ENCODE measurements at places on chromosomes 13 and 19.

- DNase-seq: no peak
Measured at GRCh38 chr13:27126859-27127258, 44.8 kb downstream of the USP12 start.

DNA sequence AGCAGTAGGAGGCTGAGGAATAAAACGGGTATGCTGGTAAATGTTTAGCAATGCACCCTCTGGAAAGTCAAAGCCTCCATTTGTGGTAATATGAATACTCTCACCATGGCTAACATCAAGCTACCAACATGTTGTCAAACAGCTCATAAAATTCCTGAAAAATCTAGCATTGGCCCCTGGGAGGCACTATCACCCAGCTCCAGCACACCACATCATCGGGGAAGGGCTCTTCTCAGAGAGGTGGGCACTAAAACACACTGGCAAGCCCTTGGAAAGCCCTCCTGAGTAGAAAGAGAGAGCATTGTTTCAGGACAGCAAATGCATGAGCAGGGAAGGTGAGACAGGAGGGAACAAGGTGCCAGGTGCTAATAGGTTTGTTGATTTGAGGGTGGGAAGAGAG, 53.9 kb upstream of the FLT1 start:
- DNase-seq: no peak

DNA sequence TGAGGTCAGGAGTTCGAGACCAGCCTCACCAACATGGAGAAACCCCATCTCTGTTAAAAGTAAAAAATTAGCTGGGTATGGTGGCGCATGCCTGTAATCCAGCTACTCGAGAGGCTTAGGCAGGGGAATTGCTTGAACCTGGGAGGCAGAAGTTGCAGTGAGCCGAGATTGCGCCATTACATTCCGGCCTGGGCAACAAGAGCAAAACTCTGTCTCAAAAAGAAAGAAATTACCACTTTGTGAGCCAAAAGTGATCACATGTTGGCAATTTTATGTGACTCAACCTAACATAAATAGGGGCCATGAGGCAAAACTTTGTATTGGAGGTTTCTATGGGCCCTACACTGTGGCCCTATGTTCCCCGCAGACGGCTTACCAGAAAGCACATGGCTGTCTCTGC, 72.2 kb downstream of the MAP4K1 start:
- no peak for DNase-seq

GRCh38 chr19:32878988-32879387, 9.4 kb upstream of the SLC7A9 start:
- DNase-seq: no peak

DNA sequence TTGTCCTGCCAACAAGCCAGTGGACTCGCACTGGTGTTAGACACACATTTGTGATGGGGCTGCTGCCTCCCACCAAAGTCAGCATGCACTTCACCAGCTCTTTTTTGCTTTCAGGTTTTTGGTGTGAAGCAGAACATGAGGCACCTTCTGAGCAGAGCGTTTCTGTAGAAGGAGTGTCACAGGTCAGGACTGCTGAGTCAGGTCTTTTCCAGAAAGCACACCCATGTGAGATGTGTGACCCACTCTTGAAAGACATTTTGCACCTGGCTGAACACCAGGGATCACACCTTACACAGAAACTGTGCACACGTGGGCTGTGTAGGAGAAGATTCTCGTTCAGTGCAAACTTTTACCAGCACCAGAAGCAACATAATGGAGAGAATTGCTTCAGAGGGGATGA, 4.8 kb downstream of the ZNF304 start:
- DNase-seq: no peak

- DNase-seq: no peak
Measured at GRCh38 chr13:33372251-33372919, 86.8 kb upstream of the STARD13 start.

- no peak for DNase-seq
Measured at GRCh38 chr19:4360081-4360569, 16.8 kb downstream of the MPND start.

GRCh38 chr13:113408562-113408961, 44.6 kb upstream of the GRTP1 start:
- DNase-seq: no peak

GRCh38 chr19:10554760-10555609, 10.8 kb downstream of the KRI1 start:
- DNase-seq: no peak

DNA sequence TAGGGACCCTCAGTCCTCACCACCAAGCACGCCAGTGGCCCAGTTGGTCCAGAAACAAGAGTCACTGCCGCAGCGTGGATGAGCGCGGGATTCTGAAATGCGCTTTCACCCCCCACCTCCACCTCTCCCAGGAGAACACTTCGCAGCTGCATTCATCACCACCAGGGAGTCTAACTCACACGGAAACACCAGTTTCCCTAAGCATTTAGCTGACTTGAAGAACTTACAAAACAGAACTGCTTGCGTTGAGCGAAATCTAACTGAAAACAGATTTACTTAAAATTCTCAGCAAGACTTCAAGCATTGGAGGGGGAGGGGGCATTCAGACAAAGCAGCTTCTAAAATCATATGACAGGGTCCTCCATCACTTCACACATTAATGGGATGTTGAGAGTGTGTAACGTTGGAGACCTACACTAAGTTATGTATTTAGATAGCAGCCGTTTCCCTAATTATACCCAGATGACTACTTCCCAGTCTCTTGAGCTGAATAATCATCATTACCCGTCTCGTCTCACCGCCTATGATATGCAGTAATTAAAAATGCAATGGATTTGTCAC, 258.2 kb upstream of the IRS2 start:
- peak; percentile 1 for DNase-seq

DNA sequence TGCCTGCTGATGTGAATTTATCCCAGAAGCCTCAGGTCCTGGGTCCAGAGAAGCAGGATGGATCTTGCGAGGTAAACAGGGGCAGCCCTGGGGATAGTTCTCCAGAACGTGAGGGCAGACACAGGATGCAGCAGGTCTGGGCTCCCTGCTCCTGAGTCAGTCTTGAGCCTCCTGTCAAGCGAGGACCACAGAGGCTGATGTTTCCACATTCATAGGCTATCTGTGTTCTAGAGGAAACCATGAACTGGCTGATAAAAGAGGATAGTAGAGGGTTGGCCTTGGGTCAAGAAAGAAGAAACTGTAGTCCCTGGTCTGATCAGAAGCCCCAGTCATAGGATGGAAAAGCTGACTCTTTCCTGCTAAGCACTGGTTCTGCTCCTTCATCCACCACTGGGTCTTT, 2.2 kb downstream of the ZNF175 start:
- peak; percentile 22 for DNase-seq

GRCh38 chr19:18338541-18338940, 1.9 kb upstream of the PGPEP1 start:
- DNase-seq: no peak

DNA sequence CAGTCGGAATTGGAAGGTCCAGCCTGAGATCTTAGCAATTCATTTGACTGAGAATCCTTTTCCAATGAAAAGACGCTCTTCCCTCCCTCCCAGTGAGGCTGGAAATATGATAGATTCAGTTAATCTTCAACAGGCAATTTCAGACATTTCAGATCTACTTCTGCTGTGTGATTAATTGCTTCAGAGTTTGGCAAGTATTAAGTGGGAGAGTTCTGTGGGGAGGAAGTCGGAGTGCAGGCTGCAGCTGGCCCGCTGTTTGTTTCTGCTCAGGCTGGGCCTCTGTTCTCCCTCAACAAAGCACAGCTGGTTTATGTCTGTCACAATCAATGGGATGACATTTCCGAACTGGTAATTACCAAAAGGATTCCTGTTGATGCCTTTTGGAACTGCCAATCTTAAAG, 178.2 kb downstream of the NDFIP2 start:
- DNase-seq: no peak

DNA sequence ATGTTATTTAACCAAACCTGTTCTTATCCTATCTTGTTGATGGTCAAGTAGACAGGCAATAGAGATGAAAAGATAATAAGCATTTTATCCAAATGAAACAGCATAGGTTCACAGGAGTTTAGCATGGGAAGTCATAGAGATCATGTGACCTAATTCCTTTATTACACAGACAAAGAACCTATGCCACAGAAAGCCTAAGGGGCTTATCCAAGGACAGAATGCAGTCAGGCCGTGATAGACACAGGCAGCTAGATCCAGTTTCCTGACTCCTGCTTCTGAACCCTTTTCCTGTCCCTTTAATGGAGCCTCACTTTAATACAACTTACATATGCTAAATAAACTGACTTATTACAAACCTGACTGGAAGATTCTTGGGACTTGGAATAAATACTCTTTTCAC, 532.1 kb downstream of the IRS2 start:
- DNase-seq: no peak

DNA sequence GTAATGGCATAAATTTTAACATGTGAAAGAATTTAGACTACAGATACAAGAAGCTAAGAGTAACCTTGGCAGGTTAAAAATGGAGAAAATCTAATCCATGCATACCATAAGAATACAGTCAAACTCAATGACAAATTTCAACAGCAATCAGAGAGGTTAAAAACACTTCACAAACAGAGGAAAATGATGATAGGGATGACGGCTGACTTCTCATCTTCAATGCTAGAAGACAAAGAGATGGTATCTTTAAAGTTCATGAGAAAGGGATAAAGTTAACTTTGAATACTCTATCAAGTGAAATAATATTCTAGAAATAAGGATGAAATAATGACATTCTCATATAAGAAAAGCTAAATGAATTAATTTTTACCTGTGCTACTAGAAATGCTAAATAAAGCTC, 1130.2 kb upstream of the MIR17HG start:
- no peak for DNase-seq

DNA sequence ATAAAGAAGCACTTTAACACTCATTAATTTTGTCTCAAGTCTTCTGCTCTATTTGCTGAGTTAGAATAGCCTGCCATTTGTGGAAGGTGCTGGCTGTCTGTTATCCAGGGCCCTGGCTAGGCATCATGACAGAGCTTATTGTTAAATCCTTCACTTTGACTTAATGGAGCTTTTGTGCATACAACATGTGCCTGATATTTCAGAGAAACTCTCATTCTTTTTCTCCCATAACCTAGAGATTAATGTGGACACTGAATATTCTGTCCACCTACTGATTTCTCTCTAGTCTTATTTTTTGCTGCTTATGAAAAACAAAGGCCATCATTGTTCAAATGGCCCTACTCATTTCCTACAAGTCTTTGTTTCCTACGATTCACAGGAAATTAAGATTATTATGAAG, 383.1 kb upstream of the HTR2A start:
- no peak for DNase-seq

GRCh38 chr13:26400545-26400944, 146.6 kb downstream of the CDK8 start:
- no peak for DNase-seq

- DNase-seq: no peak
Measured at GRCh38 chr19:55676889-55677505, 2.0 kb downstream of the EPN1 start.

- DNase-seq: no peak
Measured at GRCh38 chr13:99860745-99861144, 110.8 kb downstream of the ZIC5 start.

DNA sequence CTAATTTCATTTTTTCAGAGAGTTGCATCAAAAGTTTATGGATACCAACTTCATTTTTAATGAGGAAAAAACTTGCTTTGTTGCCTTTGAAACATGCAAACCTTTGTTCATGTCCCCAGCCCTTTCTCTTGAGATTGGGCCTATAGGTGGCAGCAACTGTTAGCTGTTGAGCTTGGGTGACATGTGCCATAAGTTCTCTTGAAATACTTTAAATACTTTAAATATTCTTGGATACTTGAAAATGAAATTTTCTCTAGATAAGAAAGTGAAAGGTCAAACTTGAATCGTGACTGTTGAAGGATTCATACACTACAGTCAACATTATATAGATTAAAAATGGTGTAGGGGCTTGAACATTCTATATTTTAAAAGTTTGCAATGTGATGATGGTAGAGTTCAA, 294.9 kb downstream of the NDFIP2 start:
- peak; percentile 68 for DNase-seq

DNA sequence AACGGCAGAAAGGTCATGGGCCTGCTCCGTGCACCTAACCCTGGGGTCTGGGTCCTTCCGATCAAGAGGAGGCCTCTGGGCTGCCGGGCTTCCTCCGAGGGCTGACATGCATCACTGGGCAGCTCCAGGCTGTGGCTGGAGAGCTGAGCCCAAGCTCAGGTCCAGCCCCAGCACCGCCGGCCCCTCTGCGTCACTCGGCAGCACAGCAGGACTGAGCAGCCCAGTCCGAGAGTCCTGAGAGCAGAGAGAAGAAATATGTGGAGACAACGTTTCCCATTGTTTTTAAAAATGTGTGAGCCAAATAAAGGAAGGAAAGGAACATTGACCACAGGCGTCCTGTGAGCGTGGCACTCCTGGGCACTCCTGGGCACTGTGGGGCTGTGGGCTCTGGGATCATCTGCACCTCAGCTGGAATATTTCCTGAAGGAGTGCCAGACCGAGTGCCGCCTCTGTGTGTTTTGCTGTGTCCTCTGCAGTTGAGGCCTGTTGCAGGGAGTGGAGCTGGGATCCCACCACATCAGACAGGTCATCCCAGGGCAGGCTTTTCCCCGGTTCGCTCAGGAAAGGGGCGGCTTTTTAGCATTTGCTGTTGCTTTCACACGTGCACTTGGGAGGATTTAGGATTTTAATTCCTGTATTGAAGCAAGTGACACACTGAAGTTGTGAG, 37.8 kb upstream of the TFDP1 start:
- no peak for DNase-seq

DNA sequence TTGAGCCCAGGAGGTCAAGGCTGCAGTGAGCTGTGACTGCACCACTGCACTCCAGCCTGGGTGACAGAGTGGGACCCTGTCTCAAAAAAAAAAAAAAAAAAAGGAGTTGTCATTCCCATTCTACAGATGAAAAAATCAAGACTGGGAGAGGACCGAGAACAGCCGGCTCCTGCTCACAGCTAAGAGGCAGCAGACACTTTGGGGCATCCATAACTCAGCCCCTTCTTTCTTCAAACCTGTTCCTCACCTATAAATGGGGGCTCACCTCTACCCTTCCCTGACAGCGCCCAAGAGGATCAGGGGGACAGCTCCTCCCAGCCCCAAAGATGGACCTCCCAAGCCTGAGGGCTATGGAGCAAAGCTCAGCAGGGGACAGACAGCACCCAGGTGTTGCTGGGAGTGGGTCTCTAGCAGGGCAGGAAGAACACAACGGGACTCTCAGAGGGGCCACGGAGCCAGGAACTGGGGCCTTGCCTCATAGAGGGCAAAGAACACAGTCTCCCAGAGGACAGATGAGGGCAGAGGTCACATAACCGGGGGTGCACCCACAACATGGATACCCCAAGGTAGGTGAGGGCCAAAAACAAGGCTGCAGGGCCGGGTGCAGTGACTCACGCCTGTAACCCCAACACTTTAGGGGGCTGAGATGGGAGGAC, 3.4 kb upstream of the KLF16 start:
- DNase-seq: no peak

DNA sequence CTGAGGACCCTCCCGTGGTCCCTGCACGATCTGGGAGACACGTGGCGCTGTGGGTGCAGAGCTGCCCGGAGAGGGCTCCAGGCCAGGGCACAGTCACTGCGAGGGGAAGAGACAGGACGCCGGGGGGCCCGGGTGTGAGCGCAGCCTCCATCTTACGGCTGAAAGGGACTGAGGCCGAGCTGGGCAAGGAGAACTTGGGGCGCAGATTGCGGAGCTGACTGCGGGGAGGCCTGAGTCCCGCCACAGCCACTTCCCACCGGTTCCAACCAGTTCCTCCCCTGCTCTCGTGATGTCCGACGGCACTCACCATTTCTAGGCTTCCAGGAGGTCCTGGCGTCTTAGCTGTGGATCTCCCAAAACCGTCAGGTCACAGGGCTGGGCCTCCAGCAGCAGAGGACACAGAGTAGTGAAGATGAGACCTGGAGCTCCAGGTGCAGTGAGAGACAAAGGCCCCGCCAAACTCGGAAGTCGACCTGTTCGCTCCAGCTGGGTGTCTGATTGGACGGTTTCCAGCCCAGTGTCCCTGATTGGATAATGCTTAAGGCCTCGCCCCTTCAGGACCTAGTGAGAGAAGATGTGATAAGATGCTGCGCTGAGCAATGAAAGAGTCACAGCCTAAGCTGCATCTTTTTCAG, 4.8 kb upstream of the ZNF253 start:
- no peak for DNase-seq

All from HFFc6 (cell line).